ENCODE measurements at places on chromosomes 6 and 20.
A peak's percentile ranks its signal among the peaks of the same experiment; 100 is the strongest.

GRCh38 chr20:346640-347316 is at the start of gene NRSN2:
NRSN2 (plus strand) TSS chr20:347111; CDS start chr20:349644, 2,533 bp downstream.
- DNase-seq, result no peak

DNA sequence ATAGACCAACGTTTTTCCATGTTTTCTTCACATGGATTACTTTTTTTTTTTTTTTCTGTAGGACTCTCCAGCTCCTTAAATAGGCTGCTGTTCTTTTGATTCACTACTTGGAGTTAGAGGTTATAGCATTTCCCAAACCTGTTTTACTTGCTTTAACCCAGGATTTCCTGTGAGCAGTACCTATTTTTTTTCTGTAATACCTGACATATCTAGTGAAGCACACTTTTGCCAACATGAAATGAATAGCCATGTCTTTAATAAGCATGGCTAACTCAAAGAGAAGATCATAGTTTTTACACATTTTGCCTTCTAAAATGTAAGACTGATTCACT is 137.0 kb downstream of the FOXA2 start:
- DNase-seq, result no peak

- DNase-seq, result no peak
Observed at GRCh38 chr6:101236709-101237108, 156.8 kb upstream of the GRIK2 start.

- DNase-seq, result no peak
Observed at GRCh38 chr20:61753316-61753942, 312.3 kb downstream of the TAF4 start.

GRCh38 chr6:159461998-159462397 is 231.0 kb downstream of the SOD2 start:
- no peak for DNase-seq

DNA sequence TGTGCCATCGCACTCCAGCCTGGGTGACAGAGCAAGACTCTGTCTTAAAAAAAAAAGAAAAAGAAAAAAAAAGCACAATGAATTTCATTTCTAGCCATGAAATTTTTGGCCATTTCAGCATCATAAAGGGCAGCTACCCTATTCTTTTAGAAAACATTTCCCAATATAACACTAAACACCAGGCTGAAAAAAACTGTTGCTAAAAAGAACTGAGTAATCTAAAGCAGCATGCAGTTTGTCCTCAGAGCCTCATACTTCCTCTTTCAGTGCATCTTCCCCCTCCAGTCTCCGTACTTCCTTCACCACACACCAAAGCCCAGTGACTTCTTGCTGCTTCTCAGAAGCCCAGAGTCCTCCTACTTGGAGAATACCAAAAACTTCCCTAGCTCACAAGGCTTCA is 5.6 kb upstream of the IFNGR1 start:
- no peak for DNase-seq

- DNase-seq, result no peak
Observed at GRCh38 chr6:57087916-57088315, 2.1 kb upstream of the ZNF451 start.

DNA sequence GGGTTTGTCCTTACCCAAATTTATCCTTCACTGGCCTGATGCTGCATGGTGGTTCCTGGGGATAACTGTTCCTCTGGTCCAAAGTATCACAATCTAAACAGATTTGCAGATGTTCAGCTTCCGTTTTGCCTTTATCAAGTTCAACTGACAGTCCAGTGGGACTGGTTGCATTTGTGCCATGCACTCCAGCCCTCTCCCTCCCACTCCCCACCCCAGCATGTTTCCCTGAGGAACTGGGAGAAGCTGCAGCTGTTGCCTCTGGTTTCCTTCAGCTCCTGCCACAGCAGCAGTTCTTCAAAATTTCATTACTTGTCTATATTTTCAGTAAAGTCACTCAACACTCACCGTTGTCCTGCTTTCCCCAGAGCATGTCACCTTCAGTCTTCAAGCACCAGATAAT is 39.5 kb upstream of the KIF16B start:
- no peak for DNase-seq

- no peak for DNase-seq
Observed at GRCh38 chr6:91273729-91274128, 686.9 kb upstream of the MAP3K7 start.

DNA sequence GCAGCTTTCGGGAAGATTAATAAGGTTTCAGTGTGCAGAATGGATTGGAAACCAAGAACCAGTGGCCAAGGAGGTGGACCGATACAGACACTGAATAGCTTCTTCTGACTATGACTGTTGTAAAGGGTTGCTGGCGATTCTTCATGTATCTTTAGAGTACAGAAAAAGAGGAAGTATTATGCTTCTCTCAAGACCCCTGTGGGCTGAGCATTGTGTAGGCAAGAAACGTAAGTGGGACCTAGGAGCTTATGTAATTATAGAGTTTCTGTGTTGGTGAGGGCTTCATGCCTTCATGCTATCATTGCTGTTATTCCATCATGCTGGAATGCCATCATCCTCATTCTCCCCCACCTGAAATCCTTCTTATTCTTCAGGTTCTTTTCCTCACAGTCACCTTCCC is 105.4 kb upstream of the AKIRIN2 start:
- no peak for DNase-seq

- DNase-seq, result no peak
Observed at GRCh38 chr6:161038229-161039031, 46.9 kb downstream of the MAP3K4 start.

DNA sequence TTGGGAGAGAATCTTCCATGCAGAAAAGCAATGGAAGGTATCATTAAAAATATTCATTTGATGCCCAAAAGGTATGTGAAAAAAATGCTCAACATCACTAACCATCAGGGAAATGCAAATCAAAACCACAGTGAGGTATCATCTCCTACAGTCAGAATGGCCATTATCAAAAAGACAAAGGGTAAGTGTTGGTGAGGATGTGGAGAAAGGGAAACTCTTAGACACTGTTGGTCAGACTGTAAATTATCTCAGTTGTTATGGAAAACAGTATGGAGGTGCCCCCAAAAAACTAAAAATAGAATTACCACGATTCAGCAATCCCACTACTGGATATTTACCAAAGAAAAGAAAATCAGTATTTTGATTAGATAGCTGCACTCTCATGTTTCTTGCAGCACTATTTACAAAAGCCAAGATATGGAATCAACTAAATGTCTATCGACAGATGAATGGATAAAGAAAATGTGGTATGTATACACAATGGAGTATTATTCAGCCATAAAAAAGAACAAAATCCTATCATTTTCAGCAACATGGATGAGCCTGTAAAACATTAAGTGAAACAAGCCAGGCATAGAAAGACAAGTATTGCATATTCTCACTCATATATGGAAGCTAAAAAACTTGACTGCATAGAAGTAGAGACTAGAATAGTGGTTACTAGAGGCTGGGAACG is 84.0 kb downstream of the DTNBP1 start:
- no peak for DNase-seq

- DNase-seq, result no peak
Observed at GRCh38 chr6:131730264-131730663, 19.4 kb upstream of the CTAGE9 start.

- no peak for DNase-seq
Observed at GRCh38 chr6:68502946-68503345, 132.1 kb upstream of the ADGRB3 start.

DNA sequence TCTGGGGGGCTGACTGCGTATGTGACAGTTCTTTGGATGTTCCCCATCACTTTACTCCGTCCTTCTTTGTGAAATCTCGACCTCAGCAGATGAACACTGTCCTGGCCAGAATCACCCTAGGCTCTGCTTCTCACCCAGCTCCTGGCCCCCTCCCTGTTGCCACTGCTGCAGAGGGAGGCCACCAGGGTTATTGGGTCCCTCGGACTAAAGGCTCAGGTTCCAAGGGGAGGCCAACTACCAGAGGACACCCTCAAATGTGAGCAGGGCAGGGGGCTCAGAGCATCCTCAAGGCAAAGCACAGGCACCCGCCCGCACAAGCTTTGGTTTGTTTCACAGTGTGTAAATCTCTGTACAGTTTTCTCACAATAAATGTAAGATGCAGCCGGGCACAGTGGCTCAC is 269.9 kb downstream of the UST start:
- DNase-seq, result no peak

DNA sequence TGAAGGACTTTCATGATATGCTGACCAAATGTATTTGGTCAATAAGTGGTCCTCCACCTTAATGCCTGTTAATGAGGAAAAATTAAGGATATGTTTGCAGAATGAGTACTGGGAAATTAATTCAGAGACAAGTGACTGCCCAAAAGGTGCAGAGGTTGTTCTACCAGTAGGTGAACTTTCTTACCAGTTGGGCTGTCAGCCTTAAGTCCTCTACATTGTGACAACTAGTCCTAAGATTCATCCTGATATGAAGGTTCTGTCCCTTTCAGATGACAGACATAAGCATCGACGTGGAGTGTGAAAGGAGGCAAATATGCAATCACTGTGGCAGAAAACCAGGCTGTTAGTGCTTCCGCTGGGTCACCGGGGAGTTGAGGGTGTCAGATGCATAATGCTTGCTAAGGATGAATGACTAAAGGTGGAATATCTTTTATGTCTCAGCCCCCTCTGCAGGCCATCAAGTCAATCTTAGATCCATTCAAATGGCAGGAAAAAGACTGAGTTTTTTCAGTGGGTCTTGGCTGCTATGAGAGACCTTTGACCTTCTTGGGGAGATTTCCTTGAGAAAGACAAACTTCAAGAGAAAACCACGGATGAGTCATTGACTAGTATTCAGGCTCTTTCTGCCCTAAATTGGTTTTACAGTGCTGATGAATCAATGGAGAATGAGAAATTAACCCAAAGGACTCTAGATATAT is 226.0 kb downstream of the TPBG start:
- DNase-seq, result no peak

DNA sequence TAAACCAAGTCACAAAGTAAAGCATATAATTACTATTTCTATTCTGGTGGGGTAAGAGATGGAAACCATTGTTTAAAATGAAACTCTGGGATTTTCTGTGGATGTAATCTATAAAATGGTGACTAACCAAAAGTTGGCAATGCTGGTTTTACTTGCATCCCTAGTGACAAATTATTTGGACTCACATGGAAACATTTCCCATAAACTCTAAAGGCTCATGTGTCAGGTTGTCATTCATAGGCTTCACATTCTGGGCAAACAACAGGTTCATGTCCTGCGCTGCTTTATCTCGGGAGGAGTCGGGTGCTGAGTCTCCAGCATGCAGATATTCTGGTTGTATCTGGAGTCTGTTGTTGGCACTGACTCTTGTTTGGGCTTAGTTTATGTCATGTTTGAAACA is 98.0 kb upstream of the SCP2D1 start:
- no peak for DNase-seq

- no peak for DNase-seq
Observed at GRCh38 chr6:105855433-105855832, 230.7 kb upstream of the PRDM1 start.

GRCh38 chr20:5061213-5061612 is 58.5 kb downstream of the PCNA start:
- no peak for DNase-seq

DNA sequence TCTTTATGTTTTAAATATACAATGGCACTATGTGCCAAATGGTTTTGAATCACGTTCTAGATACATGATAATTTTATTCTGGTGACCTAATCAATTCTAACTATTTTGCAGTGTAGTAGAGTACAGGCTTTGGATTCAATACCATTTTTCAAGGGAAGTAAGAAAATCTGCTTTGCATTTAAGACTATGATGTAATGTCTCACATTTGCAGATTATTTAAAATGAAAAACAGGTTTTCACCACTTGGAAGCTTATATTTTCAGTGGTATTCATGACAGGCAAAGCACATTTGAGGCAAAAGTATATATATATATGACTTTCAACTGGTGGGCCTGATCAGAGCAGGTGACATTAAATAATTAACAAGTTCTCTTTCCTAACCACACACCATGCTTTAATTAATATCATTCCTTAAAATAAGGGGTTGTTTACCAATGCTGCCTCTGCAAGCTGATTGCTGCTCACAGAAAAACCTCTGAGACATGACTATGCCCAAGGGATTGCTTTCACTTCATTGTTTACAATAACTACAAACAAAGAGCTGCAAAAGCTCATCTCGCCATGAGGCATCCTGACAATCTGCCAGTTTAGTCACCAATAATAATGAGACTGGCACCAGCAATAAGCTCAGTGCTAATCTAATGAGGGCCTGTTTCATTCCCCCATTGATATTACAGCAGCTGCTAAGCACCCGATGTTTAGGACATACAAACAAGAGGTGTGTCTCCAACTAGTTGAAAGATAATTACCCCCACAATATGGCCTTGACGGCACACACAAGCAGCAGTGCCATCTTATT is 1176.0 kb upstream of the GJE1 start:
- no peak for DNase-seq

DNA sequence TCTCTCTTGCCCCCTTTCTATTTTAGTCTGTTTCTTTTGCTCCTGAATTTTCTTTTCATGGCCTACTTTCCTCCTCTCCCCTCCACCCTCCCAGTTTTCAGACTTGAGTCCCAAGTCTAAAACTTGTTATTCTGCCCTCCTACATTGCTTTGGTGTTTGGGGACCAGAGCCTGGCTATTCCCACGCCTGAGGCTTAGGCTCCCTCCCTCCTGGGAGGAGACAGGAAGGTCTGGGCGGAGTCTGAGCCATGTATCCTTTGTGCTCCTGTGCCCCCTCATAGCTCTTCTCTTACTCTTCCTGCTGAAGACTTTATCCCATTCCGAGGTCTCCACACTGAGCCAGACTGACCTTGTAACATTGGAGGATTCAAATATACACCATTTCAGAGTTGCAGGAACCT is 69.5 kb downstream of the DAAM2 start:
- no peak for DNase-seq

DNA sequence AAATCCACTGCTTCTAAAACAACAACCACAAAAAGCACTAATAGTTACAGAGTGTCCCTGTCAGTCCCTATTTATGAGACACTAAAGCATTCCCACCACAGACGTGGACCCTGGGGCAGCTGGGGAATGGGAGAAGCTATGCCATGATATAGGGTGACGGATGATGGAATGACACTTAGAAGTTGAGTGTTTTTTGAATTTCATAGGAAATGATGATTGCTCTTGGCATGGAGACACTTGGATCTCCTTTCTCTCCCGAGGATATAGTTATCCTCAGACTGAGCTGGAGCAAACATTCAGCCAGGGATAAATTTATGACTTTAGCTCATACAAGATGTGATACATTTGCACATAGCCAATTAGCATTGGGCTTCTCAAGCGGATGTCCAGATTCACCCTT is 151.2 kb downstream of the EDN3 start:
- no peak for DNase-seq

GRCh38 chr20:3227506-3227905 is 11.5 kb downstream of the SLC4A11 start:
- no peak for DNase-seq

- no peak for DNase-seq
Observed at GRCh38 chr6:2715737-2716136, 35.0 kb downstream of the MYLK4 start.

DNA sequence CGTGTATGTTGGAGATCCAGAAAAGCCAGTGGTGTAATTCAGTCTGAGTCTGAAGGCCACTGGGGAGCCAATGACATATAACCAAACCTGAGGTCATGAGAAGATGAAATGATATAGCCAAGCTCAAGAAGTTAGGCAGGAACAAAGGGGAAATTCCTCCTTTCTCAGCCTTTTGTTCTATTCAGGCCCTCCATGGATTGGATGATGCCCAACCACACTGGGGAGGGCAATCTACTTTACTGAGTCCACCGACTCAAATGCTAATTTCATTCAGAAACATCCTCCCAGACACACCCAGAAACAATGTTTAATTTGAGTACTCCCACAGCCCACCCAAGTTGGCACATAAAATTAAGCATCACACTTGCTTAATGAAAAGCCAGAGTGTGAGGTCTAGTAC is 183.6 kb downstream of the GJA1 start:
- DNase-seq, result no peak

- DNase-seq, result peak; percentile 36
Observed at GRCh38 chr6:390914-391558, 516 bp upstream of the IRF4 start.

Measured in stimulated activated CD8-positive, alpha-beta memory T cell treated with anti-CD3 and anti-CD28 coated beads, Interleukin-15, amount 100 ng/mL, for 48 hours (primary cell).